ENCODE measurements at places on chromosomes 4 and X.

GRCh38 chr4:127586922-127587571 is 45.7 kb upstream of the INTU start:
- no peak for DNase-seq

DNA sequence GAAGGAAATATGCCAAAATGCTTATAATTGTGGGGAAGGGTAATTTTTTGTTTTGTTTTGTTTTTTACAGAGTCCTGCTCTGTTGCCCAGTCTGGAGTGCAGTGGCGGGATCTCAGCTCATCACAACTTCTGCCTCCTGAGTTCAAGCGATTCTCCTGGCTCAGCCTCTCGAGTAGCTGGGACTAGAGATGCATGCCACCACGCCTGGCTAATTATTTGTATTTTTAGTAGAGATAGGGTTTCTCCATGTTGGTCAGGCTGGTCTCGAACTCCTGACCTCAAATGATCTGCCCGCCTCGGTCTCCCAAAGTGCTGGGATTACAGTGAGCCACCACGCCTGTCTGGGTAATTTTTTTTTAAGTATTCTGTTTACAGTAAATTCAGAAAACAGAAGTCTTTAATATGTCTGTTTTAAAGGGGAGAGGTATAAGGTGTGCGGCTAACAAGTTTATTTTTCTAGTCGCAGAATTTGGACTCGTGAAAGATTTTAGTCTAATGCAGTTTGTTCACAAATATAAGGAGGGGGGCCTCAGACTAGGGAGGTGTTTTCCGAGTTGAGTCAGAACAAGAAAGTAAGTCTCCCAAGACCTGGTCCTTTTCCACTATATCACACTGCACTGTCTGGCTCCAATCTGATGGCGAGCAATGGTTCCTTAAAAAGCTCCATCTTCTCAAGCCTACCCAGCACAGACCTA is 1.5 kb downstream of the ACSL1 start:
- DNase-seq: no peak

GRCh38 chr4:113539408-113539807 is 222.1 kb downstream of the CAMK2D start:
- no peak for DNase-seq

GRCh38 chr4:114811564-114812301 is 213.1 kb downstream of the UGT8 start:
- DNase-seq: no peak

DNA sequence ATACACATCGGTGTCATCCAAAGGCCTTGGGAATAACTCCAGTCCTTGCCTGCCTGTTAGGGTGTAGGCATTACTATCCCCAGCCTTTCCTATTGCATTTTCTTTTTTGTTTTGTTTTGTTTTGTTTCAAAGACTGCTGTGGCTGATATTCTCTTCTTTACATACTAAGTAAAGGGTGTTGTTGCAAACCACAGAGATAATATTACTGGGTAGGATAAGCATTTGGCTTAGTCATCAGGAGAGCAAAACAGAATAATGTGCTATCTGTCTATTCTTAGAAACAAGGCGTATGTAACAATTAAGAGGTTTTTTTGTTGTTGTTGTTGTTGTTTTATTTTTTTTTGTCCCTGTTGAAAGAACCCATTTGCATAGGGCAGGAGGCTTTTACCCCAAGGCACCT is 41.8 kb downstream of the UGT2B28 start:
- no peak for DNase-seq

- DNase-seq: no peak
Measured at GRCh38 chrX:147853701-147854100, 58.0 kb upstream of the FMR1 start.

All from stimulated activated CD8-positive, alpha-beta memory T cell treated with anti-CD3 and anti-CD28 coated beads, Interleukin-7, amount 100 ng/mL, for 1 hour (primary cell).